ENCODE measurements at places on chromosomes 5 and 9. TPM values are rescaled to one million over a fixed set of nuclear protein-coding genes. Genes with fewer than 3 reads are reported as not detected.

ORM1 gene
- total RNA-seq: not detected

EPB41L4B gene
- 0.70 TPM for total RNA-seq

PCDHB6 gene
- total RNA-seq: 1.5 TPM

ARL14EPL gene
- 0.47 TPM for total RNA-seq

All from myocyte (in vitro differentiated cells).